ENCODE measurements at places on chromosomes 1 and 21.

- DNase-seq: no peak
Measured at GRCh38 chr1:100767176-100767890, 47.8 kb downstream of the VCAM1 start.

GRCh38 chr1:119097380-119097779 lies 43.1 kb downstream of the WARS2 start:
- no peak for DNase-seq

DNA sequence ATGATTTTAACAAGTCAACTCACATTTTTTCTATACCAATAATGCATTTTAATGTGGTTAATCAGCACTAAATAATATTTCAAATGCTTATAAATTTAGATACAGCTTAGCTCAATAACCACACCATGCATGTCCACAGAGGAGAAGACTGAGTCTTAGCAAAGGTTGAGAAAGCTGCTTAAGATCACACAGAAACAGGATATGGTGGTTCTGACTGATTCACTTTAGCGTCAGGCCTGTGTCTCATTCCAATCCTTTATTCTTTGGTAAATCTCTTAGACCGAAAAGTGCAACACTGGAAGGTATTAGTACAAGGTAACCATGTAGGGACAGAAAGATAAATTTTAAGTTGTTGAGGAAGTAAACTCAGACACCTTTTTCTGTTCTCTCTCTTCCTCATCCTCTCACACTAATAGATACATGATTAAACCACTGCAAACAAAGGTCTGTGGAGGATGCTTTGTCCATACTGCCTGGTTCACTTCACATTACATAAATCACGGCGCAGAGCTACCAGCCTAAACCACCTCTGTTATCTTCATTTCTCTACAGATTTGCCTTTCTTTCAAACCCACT lies 139.0 kb downstream of the DPYD start:
- no peak for DNase-seq

GRCh38 chr1:192506741-192507155 lies 68.8 kb upstream of the RGS1 start:
- DNase-seq: peak; percentile 30

GRCh38 chr1:204274446-204274845 lies 60.7 kb upstream of the GOLT1A start:
- no peak for DNase-seq

DNA sequence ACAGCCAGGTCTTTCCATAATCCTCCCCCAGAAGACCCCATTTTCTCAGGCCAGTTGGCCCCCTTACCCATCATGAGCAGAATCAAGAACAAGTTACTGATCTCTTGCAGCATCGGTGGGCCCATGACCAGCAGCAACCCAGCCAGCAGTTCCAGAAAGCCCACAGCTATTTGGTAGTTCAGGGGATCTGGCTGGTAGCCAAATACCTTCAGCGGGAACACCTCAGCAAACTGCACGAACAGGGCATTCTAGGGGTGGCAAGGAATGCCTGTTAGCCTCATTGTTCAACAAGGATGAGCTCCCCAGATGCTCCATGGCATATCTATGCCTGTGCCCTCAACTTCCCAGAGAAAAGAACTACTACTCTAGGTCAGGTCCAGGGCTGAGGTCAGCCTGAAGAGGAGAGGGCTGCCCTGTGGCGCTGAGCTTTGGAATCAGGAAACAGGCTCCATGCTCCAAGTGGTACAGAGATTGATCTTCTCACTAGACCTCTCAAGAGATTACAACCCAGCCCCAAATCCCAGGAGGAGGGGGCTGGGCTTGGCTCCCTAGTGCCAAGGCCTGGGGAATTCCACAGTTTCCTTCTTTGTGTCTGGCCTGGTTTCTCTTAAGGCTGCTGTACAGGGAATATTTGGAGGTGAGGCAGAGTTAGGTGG lies 1.3 kb downstream of the TMEM35B start:
- no peak for DNase-seq

GRCh38 chr1:20358761-20359263 lies 68.1 kb downstream of the VWA5B1 start:
- DNase-seq: no peak

DNA sequence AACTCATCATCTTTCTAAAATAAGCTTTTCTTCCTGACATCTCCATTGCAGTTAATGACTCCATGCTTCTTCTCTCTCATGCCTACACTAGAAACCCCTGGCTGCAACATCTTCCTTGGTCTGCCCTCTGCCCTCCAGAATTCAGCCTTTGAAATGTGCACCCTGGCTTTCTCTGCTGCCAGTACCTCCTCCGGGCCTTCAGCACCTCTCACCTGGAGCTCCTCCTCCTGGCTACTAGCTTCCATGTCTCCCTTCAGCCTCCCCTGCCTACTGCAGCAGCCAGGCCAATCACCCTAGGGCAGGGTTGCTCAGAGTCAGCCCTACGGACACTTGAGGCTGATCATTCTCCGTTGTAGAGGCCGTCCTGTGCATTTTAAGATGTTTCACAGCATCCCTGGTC lies 18.3 kb downstream of the SUSD4 start:
- no peak for DNase-seq

DNA sequence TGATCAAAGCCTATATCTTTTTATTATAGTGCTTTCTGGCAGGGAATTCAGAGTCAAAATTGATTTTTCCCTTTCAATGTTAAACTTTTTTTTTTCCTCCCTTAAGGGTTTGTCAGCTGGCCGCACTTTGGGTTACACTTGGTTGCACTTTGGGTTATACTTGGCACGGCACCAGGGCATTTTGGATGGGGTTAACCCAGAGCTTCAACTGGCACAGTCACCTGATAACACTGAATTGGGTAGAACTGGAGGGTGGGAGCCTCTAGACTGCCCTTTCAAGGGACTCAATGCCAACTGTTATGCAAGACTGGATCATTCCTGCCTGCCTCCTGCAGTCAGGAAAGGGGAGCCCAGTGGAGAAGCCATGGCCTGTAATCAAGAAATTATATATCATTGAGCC lies 211.5 kb downstream of the KCNJ6 start:
- no peak for DNase-seq

DNA sequence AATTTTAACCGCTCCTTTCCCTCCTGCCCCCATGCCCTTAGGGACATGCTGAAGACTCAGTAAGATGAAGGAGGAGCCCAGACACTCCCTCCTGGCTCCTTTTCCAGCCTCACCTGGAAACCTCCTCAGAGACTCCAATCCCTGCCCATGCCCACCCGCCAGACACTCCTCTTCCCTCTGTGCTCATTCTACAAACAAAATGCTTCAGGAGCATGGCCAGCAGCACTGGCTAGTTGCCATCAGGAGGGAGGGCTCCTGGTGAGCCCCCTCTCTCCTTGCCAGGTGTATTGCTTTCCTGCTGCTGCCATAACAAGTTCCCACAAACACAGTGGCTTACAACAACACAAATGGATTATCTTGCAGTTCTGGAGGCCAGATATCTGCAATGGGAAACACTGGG lies 126.1 kb downstream of the PSMG1 start:
- no peak for DNase-seq

DNA sequence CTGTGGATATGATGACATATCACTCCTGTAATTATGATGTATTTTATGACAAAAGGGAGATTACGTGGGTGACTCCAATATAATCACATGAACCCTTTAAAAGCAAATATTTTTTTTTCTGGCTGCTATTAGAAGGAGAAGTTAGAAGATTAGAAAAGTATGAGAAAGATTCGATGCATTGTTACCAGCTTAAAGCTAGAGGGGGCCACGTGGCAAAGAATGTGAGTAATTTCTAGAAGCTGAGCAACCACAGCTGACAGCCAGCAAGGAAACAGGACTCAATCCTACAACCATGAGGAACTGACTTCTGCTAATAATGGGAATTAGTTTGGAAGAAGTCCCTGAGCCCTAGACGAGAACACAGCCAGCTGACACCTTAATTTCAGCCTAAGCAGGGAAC lies 56.3 kb upstream of the C1orf87 start:
- no peak for DNase-seq

DNA sequence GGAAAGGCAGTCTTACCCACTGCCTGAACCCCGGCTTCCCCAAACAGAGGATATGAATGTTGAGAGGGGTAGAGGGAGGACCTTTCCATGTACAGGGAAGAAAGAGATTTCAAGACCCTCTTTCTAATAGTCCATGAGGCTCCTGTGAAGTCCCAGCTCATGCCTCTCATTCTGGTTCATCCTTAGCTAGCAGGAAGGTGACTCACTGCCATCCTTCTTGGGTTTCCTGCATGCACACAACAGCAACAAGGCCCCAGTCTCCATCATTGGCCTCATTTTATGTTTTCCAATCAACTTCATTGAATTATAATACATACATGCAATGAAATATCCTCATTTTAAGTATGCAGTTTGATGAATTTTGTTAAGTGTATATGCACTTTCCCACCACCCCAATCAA lies 46.2 kb downstream of the SYT2 start:
- no peak for DNase-seq

DNA sequence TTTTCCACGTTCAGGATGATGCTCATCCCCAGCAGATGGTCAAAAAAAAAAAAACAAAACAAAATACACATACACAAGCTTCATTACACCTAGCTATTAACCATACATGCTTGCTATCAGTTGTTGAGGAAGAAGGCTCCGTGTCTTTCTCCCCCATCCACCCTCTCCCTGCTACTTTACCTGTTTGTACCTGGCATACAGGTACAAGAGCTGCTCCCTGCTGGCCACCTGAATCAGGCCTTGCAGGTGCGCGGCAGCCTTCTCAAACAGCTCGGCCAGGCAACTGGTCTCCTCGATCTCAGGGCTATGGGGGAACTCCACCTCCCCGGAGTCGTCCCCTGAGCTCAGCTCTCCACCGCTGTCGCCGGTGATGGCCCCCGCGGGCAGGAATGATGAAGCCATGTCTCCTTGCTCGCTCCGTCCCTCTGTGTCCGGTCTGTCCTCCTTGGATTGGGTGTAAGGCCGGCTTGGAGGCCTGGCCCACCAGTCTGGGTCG lies 464 bp downstream of the ACBD6 start:
- DNase-seq: no peak

- no peak for DNase-seq
Measured at GRCh38 chr21:35345954-35346353, 296.9 kb upstream of the RUNX1 start.

DNA sequence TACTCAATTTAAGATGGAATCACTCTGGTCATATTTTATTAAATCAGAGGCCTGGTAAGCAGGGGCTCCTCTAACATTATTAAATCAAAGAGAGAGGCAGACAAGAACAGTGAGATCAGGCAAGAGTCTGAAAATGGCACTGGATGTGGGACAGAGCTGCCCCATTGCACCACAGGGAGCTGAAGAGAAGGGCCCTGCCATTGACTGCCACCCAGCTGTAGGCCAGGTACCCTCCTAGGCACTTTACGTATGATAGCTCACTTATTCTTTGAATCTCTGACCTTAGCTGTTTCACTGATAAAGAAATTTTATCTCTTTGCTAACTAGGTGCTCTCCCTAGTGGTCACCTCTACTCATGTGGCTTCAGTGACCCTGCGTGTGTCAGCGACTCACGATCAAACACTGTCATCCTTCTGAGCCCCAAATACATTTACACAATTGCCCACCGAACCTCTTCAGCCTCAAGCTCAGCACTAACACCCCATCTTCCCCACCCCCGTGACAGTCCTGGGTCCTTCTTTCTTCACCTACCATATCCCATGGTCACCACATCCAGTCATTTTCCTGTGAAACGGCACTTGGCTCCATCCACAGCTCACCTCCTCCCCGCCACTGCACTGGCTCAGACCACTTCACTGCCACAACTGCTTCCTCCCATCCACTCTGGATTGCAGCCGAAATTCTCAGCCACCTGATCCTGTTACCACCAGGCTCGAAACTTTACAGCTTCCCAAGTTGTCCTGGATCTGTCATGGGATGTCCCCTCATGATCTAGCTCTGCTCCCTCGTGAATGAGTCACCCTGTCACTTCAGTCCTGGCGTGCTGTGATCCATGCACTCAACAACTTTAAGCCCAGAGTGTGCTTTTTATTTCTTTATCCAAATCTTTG lies 97.3 kb upstream of the SYT6 start:
- no peak for DNase-seq

GRCh38 chr1:44318097-44319088 lies 36.7 kb downstream of the ERI3 start:
- peak; percentile 55 for DNase-seq

- DNase-seq: no peak
Measured at GRCh38 chr1:158458263-158458662, 3.4 kb upstream of the OR10K1 start.

- no peak for DNase-seq
Measured at GRCh38 chr21:35203093-35203977, 154.2 kb upstream of the RUNX1 start.

DNA sequence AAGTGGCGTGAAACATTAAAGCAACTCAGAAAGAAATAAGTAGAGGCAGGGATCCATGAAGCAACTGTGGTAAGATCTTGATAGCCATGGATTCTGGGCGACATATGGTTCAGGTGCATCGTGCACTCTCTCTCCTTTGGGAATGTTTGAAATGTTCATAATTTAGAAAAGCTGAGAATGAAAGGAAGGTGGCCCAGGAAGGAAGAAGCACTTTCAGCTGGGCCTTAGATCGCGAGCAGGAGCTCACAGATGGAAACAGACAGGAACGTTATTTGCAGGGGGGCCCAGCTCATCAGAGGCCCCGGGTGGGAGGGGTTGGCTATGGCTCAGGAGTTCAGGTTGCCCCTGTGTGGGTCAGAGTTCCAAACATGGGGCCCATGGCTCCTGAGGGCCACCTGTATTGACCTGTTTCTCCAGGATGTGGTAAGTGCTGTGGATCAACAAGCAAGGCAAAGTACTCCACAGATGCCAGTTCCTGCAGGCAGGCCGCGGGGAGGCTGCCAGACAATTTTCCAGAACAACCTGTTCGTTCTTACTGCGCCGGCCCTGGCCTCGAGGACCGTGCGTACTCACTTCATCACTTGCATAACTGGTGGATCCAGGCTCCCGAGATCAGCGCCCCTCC lies 253.2 kb downstream of the TOMM20 start:
- DNase-seq: peak; percentile 36

- DNase-seq: peak; percentile 89
Measured at GRCh38 chr1:54371942-54372275, 34.3 kb downstream of the SSBP3 start.

DNA sequence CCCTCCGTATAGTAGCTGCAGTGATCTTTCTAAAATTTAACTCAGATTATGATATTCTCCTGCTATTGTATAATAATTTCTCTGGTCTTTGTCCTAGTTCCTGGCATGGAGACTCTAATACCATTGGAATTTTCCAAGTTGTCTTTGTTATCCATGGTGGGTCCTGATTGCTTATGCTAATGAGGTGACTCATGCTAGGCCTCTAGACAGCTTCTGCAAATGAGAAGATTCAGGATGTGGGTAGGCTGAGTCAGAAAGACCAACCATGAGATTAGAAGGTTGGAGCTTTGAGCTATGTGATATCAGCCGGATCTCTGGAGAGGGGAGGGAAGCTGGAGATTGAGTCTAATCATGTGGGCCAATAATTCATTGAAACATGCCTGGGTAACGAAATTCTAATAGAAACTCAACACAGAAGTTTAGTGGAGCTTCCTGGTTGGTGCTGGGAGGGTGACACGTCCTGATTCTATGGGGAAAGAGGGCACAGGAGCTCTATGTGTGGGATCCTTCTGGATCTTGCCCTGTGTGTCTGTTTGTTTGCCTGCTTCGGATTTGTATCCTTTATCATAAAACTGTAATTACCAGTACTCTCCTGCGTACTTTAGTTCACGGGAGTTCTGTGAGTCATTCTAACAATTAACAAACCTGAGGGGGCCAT lies 73.2 kb upstream of the CNIH3 start:
- DNase-seq: peak; percentile 52

- DNase-seq: no peak
Measured at GRCh38 chr1:154842635-154843034, 27.4 kb downstream of the KCNN3 start.

GRCh38 chr1:228743405-228743804 lies 8.1 kb downstream of the RHOU start:
- no peak for DNase-seq

GRCh38 chr1:230915078-230915477 lies 46.8 kb upstream of the C1orf198 start:
- no peak for DNase-seq

GRCh38 chr1:84619383-84620102 lies 45.3 kb upstream of the CTBS start:
- peak; percentile 26 for DNase-seq
